Nasal cavity respiratory epithelium epithelial cell of viscerocranial mucosa (primary cell): ENCODE measurements at places on chromosomes 6 and 20. TPM values are rescaled to one million over a fixed set of nuclear protein-coding genes. Genes with fewer than 3 reads are reported as not detected.

The VIP gene
- total RNA-seq: under 0.01 and 0.14 TPM in 2 replicates

The BTNL2 gene
- 0.34 TPM in 1 of 2 replicates, not detected in the other for total RNA-seq

The EYS gene
- 0.43 TPM in 1 of 2 replicates, not detected in the other for total RNA-seq

The NFATC2 gene
- under 0.01 TPM in 1 of 2 replicates, not detected in the other for total RNA-seq

The MYB gene
- under 0.01 and 0.36 TPM in 2 replicates for total RNA-seq

The THEMIS gene
- total RNA-seq: not detected in 2 replicates

The C6orf163 gene
- total RNA-seq: 0.68 and 3.2 TPM in 2 replicates

The NRSN1 gene
- not detected in 2 replicates for total RNA-seq

The EHMT2 gene
- 13.7 and 47.4 TPM in 2 replicates for total RNA-seq
